HCT116 (cell line): ENCODE measurements at places on chromosomes 4 and X.

- no peak for DNase-seq
These were observed 59.3 kb downstream of the AREG start for GRCh38 chr4:74504212-74504611.

DNA sequence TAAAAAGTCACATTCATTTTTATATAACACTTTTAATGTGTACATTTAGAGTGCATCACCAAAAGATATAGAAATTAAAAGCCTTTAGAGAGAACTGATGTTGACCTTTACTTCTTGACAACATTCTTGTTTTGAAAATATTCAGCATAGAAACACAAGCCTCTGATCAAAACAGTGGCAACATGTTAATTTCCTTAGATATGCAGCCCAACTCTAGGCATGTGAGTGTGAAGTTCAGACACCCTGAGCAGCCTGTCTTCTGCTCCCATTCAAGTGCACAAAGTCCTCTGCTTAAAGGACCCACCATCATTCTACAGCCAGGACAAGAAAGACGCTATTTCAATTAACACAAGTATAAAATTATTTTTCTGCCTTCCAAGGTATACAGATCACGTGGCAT lies 60.0 kb downstream of the PPP3CA start:
- DNase-seq = no peak

DNA sequence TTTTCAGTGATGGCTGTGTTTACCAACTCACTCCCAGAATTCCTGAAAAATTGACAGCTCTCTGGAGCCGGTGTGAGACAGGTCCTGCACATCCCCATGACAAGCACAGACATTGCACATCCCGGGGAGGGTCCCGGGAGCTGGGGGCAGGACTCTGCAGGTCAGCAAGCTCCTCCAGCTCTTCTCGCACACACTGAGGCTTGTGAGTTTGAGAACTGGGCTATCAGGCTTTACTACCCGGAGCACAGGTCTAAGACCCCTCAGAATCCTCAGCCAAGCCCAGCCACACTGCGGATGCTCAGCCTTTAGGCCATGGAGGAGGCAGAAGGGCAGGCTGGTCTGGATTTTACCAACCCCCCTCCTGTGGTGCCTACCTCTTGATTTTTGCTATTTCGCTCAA lies 5.6 kb upstream of the CLDN24 start:
- DNase-seq = no peak

DNA sequence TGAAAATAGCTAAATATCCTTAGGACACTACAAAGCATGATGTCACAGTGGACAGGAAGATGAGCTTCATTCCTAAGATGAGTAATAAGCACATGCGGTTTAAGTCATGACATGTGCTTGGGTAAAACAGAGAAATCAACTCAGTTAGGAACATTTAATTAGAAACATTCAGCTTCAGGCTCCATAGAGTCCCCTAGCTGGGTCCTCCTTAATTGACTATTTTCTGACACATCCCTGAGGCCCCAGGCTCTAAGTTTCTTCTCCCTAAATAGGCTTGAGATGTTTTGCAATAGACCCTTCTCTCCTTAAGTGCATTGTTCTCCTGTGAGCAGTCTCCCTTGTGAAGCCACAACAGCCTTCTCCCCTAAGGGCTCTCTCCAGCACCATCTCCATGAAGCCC lies 70.4 kb upstream of the ANXA3 start:
- no peak for DNase-seq

GRCh38 chr4:145808848-145809512 lies 129.0 kb downstream of the C4orf51 start:
- DNase-seq = no peak

DNA sequence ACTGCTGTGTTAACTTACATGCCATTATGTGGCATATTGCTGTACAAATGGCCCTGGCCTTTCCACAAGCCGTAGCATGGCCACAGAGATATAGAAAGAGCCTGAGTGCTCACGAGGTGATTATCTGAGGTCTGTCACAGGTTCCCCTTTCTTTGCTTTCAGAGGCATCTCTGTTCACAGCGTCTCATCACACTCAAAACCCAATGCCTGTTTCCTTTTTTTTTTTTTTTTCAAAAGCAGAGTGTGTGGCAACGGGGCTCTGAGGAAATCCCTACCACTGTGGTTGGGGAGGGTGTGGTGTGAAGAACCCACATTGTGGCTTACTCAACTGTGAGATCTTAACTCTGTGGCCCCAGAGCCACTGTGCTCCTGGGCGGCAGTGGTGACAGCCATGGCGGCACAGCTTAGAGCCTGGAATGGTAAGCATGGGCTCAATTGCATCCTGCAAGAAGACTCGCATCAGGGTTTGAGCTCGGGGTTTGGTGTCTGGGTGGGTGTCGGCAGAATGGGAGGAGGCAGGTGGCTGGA lies 30.8 kb downstream of the RTL5 start:
- DNase-seq = no peak

DNA sequence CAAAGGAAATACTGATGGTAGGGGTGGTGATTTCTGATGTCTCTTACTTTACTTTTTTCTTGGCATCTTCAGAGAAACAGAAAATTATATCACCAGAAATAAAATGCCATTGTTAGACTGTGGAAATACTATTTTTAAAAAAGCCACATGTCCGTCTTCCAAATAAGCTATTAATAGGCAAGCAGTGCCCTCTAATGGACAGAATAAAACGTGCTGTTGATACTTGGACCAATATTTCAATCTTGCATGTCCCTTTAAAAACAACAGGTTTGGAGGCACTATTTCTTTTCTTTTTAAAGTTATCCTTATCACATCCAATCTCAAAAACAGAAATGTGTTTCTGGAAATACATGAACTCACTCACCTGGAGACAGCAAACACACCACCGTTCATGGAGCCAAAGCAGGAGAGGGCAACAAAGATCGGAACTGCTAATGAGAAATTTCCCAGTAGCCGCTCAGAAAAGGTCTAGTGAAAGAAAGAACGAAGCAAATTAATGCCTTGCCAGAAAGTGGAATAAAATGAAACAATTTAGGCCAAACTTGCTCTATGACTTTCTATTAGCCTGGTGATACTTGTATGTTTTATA lies 59.2 kb downstream of the SLC7A11 start:
- DNase-seq = peak; percentile 45

GRCh38 chr4:73976217-73976616 lies 5.6 kb downstream of the PF4 start:
- DNase-seq = no peak

DNA sequence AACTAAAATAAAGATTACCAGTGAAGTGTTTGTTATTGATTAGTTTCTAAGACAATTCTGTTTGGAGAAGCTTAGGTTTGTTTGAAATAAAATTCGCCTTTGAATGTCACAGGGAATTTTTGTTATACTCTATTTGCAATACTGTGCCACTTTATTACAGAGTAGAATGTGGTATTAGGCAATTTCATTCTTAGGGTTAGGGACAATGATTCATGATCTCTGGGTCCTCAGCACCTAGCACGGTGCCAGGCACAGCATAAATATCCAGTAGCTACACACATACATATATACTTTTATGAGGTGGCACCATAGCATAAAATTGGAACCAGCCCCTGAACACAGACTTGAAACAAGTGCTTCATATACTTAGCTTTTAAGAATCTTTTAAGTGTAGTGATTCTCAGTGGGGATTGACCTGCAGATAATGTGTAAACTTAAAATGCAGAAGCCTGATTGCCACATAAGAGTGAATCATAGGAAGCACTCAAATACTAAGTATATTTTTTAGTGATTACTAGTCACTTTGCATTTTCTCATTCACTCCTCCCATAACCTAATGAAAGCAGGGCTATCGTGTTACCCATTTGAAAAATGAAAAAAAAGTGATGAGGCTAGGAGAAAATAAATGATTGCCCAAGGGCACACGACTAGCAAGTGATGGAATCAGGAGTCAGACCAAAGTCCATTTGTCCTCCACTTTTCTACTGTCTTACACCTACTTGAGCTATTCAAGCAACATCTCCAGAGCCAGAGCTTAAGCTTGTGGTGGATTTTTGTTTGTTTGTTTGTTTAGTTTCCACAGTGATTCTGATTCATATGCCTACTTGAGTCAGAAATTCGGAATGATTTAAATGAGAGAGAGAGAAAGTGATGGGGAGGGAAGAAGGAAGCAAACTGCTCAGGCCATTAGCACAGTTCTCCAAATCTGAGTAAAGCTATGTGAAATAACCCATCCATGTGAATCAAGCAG lies 366.0 kb upstream of the FGF13 start:
- no peak for DNase-seq

DNA sequence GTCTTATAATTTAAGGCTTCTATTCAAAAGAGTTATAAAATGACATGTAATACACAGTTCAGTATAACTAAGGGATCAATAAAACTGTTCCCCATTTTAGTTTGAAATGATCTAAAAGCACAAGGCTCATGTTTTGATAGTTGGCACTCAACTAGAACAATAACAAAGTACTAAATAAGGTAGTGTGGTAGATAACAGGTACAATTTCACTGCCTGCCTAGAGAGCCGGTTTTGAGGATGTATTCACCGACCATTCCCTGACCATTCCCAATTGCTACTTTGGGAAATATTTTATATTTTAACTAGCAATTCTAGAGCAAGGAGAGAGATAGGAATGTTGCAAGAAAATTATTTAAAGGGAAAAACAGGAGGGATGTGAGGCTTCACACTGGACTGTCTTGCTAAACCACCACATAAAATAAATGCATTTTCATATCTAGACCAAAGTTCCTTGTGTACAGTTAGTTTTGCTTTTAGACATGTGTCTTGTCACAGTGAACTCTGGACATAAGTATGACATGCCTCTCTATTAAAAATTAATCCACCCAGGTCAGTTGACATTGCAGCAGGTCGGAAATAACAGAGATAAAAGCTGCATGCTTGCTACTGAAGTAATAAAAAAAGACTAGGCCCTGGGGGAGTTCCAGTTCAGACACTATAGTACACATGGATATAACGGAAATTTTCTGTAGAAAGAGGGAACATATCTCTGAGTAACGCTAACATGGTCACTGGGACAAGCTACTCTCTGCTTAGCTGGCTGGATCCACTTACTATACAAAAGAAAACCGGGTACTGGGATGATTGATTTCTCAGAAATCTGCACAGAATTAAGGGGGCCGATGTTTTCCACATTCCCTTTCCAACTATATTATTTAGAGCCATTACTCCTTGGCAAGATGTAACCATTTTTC lies 56.3 kb upstream of the NAP1L5 start:
- DNase-seq = no peak
